ENCODE measurements at places on chromosomes 7 and 10.

GRCh38 chr10:14761372-14761771 lies 13.3 kb downstream of the FAM107B start:
- no peak for DNase-seq

- no peak for DNase-seq
Measured at GRCh38 chr10:48803801-48804584, 119.3 kb downstream of the WDFY4 start.

DNA sequence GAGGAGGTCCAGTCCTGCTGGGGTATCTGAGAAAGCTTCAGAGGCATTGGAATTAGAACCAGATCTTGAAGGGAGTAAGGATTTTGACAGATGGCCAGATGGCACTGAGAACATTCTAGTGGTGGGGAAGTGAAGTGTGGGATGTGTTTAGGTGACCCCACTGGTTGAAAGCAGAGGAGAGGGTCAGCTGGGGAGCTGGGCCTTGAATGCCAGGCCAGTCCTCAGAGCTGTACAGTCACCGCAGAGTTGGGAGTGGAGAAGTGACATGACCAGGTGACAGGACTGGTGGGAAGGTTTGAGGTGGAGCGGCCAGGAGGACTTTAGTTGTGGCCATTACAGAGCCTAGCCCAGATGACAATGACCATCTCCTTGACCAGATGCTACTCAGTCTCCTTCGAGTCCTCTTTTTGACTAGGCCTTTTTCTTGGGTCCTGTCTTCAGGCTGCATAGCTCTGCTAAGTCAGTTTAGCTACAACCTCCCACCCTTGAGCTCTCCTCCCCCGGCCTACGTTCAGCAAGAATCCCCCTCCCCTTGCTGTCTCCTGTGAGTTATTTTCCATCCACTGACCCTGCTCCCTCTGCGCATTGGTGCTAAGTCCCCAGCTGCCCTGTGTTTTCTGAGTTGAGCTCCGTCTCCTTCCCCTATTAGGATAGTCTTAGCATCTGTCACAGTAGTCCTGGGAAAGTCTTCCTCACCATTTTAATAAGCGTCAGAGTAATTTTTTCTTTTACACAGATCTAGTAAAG lies 56.3 kb downstream of the CCNY start:
- DNase-seq, result no peak

GRCh38 chr10:93296151-93296550 lies 186.0 kb downstream of the MYOF start:
- DNase-seq, result no peak

DNA sequence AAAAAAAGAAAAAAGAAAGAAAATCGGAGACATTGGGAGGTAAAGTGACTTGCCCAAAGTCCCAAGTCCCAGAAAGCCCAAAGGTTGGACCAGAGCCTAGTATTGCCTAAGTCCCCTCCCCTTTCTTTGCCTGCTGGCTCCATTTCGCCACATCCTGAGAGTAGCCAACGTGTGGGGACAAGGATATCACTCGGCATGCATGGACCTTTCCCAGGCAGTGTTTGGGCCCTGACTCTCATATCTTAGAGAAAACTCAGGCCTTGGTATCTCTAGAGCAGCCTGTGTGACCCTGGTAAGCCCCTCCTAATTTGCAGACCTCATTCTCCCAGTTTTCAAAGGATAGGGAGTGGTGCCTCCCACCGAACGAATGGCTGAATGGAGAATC lies 294.2 kb upstream of the ZMIZ1 start:
- DNase-seq, result no peak

DNA sequence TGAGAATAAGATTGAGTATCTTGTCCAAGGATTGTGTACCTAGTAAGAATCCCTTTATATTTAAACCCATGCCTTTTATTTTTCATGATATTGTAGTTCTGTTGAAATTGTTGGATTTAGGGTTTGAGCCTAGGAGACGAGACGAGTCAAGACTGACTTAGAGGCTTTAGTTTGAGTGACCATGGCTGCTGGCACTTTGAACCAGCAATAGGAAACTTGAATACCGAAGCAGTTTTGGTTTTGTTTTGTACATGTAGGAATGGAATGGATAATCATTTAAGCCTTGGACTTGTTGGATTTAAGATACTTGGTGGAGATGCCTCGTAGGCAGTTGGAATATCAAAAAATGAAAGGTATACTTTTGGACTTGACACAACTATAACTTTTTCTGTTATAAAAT lies 229.0 kb downstream of the BICC1 start:
- no peak for DNase-seq

DNA sequence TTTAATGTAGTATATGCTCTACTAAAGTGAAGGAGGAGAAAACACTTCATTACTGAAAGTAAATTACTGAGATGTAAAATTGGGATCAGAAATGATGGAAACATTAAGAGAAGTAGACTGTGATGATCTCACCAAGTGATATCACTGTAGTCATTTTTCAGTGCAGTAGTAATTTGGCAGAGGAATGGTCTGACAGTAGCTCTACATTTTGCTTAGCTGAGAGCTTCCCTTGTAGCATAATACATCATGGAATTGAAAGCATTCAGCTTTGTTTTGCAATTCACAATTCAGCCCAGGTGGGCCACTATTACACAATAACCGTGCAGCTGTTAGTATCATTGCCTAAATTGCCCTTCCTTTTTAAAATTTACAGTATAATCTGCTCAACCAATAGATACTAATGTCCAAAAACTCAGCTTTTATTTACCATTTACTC lies 19.4 kb upstream of the CABCOCO1 start:
- no peak for DNase-seq

GRCh38 chr7:41586931-41587640 lies 115.8 kb downstream of the INHBA start:
- no peak for DNase-seq

DNA sequence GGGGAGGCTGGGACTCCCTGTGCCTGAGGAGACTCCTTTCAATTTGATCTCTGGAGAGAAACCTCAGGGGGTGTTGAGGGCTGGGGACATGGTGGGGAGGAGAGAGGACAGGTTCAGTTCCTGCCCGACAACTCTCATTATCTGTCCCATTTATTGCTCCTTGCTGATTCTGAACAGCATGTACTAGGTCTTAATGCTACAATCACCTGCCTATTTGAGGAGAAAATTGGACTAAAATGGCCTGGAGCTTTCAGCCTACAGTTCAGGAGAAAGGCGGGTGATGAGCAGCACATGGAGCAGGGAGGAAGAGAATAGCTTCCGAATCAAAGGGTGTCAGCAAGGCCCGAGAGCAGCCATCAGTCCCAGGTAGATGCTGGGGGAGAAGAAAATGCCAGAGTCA lies 30.0 kb upstream of the ADCYAP1R1 start:
- DNase-seq, result no peak

DNA sequence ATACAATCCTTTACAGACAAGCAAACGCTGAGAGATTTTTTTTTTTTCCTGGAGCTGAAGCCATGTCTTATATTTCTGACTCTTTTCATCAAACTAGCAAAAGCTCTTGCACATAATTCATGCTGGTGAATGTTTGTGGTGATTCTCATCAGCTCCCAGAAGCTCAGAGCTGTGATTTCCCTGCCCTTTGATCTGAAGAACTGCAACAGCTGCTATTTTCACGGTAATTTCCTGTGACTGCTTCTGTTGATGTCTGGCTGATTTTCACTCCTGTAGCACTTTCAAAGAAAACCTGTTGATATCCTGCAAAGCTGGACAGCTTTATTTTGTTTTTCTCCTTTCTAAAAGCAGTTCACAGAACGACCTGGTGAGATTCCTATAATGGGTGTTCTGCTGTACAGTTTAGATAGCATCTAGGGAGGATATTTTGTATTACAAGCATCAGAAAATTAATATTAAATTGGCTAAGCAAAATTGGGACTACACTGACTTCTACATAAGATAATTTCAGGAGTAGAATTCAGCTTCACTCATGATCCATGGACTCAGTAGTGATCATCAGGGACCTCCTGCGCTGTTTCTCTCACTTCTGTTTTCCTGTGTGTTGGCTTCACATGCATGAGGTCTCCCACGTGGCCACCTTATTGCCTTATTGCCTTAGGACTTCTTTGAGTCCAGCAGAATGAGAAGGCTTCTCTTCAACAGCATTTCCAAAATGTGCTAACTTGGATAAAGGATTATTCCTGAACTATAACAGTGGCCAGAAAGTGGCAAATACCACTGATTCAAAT lies 1111.6 kb upstream of the SORCS1 start:
- no peak for DNase-seq

DNA sequence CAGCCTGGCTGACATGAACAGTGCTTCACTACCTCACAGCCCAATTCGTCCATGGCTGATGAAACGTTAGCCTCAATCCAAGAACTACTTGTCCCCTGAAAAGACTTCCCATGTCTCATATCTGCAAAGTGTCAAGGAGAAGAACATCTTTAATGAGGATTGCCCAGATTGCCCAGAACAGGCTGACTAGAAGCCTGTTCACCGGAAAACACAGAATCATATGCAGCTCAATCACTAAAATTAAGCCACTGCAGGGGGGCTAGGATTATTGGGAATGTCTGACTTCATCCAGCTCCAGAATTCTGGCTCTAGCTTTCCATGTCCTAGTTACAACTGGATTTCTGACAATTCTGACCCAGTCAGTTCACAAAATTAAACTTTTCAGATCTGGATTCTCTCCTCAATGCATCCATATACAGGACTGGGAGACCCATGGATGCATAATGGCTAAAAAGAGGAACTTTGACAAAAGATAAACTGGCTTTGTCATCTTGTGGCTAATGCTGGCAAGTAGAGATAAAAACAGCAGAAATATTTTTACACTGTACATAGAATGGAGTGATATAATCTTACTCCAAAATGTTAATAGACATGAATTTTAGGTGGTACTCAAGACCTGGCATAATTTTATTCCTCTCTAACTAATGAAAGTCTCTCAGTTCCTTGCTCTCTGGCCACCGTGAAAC lies 467.0 kb upstream of the POT1 start:
- no peak for DNase-seq

DNA sequence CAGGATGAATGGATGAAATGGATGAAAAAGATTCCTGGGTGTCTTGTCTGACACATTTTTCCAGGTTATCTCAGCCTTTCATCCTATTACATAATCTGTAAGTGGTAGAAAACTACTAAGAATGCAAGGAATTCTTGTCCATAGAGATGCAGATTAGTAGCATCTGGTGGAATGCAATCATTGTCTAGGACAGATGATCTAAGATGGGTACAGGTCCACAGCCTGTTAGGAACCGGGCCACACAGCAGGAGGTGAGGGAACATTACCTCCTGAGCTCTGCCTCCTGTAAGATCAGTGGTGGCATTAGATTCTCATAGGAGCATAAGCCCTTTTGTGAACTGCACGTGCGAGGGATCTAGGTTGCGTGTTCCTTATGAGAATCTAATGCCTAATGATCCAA lies 225.0 kb downstream of the CALN1 start:
- no peak for DNase-seq

- DNase-seq, result no peak
Measured at GRCh38 chr7:108147031-108147563, 16.9 kb upstream of the LAMB4 start.

GRCh38 chr10:62380016-62380415 lies 5.8 kb downstream of the ZNF365 start:
- no peak for DNase-seq

DNA sequence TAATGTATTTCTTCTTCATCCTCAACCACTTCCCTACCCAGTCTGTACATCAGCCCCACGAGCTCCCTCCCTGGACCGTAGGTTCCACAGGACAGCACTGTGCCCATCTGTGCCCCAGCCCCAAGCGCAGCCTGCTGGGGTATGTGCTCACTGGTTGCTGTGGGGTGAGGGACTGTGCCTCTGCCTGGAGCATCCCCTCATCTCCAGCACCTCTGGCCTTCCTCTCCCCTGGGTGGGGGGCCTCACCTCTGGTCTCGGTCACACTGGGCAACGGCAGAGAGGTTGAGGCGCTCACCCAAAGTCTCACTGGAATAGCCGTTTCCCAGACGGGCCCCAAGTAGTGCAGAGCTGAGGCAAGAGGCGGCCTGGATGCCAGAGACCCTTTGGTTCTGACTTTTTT lies 1.5 kb upstream of the PRKAR1B start:
- no peak for DNase-seq

- no peak for DNase-seq
Measured at GRCh38 chr10:72712136-72712535, 20.2 kb downstream of the MCU start.

GRCh38 chr7:5594616-5595544 lies 171.2 kb upstream of the TNRC18 start:
- DNase-seq, result no peak

- DNase-seq, result no peak
Measured at GRCh38 chr7:138194567-138194966, 118.3 kb downstream of the AKR1D1 start.

- no peak for DNase-seq
Measured at GRCh38 chr7:110291430-110291829, 799.5 kb upstream of the LRRN3 start.

DNA sequence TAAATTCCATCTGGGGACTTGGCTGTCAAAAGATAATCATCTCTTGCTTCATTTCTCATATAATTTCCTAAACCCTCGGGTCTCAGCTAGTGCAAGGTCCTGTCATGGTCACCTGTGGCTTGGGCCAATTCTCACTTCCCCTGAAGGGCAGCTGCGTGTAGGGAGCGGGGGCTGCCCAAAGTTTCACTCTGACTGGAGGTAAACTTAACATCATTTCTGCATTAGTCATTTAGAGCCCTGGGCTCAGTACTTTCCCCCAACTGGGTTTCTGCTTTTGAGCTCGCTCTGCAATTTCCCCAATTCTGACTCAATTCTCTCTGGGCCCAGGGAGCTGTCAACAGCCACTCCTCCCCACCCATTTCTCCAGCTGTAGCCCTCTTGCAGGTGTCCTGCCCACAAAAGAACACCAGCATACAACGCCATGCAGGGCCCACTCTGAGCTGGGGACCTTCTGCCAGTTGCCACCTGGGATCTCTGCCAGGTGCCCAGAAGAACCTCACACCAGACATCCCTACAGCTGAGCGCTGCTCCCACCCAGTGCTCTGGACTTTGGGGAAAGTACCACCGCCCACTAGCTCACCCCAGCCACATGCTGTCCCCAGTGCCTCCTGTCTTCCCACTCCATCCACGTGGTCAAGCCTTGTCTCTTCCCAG lies 37.9 kb downstream of the VOPP1 start:
- DNase-seq, result no peak

DNA sequence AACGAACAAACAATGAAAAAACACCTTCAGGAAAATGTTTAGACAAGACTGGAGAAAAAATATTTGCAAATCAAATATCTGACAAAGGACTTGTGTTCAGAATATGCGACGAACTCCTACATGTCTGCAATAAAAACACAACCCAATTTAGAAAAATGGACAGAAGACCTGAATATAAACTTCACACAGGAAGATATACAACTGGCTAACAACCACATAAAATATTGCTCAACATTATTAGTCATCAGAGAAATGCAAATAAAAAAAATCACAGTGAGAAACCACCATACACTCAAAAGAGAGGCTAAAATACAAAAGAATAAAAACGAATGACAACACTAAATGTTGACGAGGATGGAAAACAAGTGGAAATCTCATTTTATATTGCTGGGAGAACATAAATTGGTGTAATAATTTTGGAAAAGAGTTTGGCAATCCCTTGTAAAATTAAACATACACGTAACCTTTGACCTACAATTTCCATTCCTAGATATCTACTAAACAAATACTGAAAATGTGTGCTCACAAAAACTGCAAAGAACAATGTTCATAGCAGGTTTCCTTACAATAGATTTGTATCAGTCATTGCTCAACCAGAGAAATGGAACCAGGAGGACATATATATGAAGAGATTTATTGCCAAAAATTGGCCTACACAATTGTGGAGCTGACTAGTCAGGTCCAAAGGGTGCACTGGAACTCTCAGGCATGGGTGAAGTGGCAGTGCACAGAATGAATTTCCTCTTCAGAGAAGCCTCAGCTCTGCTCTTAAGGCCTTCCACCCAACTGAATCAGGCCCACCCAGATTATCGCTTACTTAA lies 82.9 kb upstream of the OGDHL start:
- no peak for DNase-seq
